ENCODE measurements at places on chromosomes 16 and 17.

- no peak for DNase-seq
Measured at GRCh38 chr17:79835470-79835899, 3.8 kb downstream of the CBX4 start.

GRCh38 chr16:50065241-50065623 is 538 bp upstream of the HEATR3 start:
- no peak for DNase-seq

DNA sequence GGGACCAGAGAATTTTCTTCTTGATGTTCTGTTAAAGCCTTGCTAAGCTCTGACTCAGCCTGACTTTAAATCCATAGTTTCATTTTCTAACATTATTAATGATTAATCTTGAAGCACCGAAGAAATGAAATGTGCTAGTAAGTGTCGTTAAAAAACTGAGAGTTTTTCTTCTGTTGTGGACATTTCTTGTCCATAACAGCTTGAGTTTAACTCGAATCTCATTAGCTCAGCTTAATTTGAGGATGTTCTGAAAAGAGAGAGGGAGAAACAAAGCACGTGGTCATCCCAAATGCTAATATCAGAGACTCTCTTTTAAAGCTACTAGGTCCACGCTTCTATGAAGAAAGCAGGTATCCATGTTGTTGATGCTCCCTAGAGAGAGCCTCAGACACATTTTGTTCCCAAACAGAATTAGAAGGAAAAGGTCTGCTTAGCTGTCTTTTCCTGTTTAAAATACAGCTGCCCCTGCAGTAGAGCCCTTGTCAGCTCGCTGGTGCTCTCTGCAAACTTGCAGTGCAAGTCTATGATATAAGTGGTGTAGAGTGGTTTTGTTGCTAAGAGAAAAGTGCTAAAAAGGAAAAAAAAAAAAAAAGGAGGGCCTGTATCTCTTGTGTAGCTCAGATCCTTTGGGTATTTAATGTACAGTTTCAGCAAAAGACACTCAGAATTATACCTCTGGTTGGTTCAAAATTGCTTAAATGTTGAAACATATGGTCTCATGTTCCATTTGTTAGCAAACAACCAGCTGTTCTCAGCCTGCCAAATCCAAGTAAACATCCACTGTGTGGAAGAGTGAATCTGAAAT is 191.1 kb upstream of the TBX2 start:
- DNase-seq, result no peak

DNA sequence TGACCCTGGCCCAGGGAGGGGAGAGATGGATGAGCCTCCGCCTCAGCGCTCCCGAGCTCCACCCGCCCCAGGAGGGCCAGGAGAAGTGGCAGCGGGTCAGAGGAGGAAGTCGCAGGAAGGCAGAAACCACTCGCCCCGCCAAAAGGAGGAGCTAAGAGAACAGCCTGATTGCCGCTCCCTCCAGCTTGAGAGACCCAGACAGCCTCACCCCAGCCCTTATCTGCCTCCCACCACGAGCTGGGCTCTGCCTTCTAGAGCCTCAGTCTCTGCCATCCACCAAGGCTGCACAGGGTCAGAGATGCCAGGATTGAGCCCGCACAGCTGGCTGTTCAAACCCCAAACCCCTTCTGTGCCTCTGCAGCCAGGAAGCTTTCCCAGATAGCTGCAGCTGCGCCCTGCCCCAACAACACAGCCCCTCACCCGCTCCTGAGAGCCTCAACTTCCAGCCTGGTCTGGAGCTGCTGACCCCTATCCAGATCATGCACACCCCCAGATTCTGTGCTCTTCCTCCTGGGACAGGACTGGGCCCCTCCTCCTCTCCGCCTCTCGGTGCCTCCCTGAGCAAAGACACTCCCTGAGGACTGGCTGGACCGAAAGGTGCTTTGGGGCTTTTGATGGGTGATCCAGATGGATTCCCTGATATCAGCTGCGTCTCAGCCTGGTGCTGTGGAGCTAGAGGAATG is 1.0 kb upstream of the ATP2A3 start:
- DNase-seq, result peak; percentile 45

DNA sequence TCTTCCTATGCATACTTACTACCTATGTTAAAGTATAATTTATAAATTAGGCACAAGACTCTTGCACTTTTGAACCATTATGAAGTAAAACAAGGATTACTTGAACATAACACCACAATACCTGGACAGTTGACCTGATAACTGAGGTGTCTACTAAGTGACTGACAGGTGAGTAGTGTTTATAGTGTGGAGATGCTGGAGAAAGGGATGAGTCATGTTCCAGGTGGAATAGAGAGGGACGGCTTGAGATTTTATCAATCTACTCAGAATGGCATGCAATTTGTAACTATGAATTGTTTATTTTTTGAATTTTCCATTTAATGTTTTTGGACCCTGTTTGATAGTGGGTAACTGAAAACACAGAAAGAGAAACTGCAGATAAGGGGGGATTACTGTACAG is 287.6 kb downstream of the MAP2K6 start:
- no peak for DNase-seq

DNA sequence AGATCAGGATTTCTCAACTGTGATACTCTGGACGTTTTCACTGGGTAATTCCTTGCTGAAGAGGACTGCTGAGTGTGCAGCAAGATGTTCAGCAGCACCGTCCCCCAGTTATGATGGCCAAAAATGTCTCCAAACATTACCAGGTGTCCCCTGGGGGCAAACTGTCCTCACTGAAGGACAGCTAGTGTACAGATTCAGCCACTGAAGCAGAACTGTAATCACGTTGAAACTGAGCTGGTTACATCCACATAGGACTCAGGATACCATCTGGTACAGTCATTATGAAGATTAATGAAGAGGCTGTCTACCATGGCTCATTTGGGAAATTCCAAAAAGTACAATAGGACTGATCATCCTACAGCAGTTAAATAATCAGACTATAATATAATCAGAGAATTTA is 43.3 kb upstream of the GINS3 start:
- no peak for DNase-seq

GRCh38 chr16:73565263-73565662 is 517.3 kb upstream of the ZFHX3 start:
- no peak for DNase-seq

- no peak for DNase-seq
Measured at GRCh38 chr17:15503731-15504130, 36.3 kb upstream of the CDRT4 start.

- DNase-seq, result no peak
Measured at GRCh38 chr16:81602256-81602776, 157.7 kb downstream of the CMIP start.
